Dorsolateral prefrontal cortex (tissue), 122 donors: ENCODE measurements at places on chromosomes 16 and 17.

- no peak for DNase-seq
Measured at GRCh38 chr17:77435272-77436057, 294.7 kb downstream of the SEC14L1 start.

GRCh38 chr16:55569025-55569424 lies 2.5 kb downstream of the CAPNS2 start:
- DNase-seq: no peak

DNA sequence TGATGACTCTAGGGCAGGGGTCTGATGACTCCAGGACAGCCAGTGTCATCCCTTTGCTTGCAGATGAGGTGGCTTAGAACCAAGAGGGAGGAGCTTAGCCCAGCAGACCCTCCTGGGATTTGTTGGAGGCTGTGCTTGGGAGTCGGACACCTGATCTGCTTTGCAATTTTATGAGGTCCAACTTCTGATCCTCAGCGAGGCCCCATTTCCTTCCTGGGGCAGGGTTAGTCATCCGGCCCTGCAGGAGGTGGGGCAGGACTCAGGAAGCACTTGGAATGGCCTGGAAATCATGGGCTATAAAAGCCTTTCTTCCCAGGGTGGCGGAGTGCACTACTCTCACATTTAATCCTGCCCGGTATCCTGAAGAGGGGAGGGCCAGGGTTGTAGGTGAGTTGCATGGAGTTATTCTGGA lies 168.5 kb downstream of the MSI2 start:
- no peak for DNase-seq

- DNase-seq: no peak
Measured at GRCh38 chr17:1331708-1332107, 52.2 kb downstream of the TRARG1 start.

DNA sequence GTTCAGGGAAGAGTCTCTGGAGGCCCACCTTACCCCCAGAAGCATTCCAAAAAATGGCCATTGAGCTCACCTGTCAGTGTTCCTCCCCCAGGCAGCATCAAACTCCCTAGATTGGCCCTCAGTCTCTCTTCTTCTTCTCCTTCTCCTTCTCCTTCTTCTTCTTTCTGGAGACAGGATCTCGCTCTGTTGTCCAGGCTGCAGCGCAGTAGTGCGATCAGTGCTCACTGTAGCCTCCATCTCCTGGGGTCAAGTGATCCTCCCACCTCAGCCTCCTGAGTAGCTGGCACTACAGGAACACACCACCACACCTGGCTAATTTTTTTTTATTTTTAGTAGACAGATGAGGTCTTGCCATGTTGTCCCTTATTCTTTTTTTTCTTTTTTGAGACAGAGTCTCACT lies 16.4 kb upstream of the WNT3 start:
- DNase-seq: no peak

GRCh38 chr16:53973021-53973420 lies 269.1 kb downstream of the FTO start:
- no peak for DNase-seq

GRCh38 chr17:76584427-76585032 lies 1.1 kb downstream of the ST6GALNAC2 start:
- DNase-seq: no peak

GRCh38 chr17:74740173-74740572 lies 3.1 kb downstream of the RAB37 start:
- DNase-seq: no peak

DNA sequence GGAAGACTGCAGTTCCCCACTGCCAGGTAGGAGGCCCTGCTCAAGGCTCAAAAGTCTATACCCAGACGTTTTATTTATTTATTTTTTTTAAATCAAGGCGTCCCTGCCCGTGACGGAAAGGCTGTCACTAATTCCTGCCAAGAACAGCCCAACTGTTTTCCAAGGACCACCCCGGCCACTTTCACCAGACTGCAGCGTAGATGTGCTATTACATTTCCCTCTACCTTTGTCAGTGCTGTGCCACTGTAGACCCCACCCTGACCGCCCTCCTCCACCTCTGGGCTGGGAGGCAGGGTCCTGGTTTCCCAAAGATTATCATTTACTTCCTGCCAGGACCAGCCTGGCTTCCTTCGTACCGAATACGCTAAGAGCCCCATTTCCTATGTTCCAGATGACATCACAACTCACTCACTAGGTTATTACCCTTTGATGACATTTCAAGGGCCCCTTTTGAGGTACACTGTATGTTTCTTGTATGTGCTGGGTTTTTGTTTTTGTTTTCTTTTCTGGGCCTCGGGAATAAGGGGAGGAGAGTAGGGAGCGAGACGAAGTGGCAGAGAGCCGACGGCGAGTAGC lies 6.3 kb upstream of the RNF227 start:
- no peak for DNase-seq

GRCh38 chr16:47643323-47644000 lies 182.3 kb downstream of the PHKB start:
- no peak for DNase-seq

DNA sequence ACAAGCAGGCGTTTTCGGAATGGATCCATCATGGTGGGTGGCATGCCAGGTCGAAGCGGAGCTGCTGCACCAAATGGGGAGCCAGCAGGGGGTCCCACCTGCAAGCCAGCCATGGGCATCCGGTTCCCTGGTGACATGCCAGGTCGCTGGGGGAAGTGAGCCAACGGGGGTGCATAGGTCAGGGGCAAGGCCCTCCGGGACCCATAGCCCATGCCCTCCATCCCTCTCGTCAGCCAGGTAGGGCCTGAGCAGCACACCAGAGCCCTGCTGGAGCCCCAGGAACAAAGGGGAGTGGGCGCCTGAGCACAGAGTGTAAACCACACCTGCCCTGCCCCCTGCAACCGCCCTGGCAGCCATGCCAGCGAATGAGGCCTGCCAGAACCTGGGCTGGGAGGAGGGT lies 5.0 kb downstream of the SMARCD2 start:
- no peak for DNase-seq

DNA sequence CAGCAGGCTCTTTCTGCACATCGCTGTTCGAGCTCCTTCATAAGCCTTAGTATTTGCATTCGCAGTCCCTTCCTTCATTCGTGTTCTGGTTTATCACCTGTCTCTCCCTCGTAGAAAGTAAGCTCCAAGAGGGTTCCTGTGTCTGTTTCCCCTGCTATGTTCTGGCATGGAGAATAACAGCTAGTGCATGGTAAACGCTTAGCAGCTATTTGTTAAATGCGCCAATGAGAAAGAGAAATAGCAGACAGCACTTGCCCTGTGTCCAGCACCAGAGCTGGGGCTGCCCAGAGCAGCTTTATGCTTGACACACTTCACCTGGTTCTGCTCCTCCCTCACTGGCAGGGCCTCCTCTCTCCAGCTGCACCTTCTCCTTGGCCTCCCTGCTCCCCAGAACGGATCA lies 5.5 kb downstream of the ZNF688 start:
- DNase-seq: no peak

DNA sequence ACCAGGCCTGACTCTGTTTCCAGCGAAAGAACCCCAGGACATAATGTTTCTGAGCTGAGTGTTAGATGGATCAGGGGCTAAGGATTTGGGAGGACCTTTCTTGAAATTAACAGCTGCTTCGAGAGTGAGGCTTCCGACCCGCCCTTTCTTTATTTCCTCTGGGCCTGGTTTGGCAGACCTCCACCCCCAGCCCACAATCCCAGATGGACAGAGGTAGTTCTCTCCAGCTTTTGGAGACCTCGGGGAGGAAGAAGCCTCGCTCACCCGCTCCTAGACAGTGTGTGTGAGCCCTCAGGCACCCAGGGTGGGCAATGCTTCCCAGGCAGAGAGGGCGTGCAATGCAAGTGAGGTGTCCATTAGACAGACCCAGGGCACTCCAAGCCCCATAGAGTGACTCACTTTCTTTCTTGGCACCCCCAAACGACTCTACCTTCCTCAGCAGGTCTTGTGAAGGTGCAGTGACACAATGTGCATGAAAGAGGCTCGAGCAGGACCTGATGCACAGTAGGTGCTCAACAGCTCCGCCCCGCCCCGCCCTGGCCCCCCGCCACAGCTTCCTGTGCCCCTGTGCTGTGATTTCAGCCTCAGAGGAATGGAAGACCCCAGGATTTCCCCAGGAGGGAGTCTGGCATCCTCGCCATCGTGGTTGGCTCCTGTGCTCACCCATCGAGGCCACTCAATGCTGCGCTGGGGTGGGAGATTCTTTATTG lies 50.7 kb upstream of the TOB1 start:
- no peak for DNase-seq

GRCh38 chr17:10083864-10084263 lies 114.5 kb downstream of the GAS7 start:
- no peak for DNase-seq

GRCh38 chr17:82414548-82415281 lies 3.4 kb upstream of the HEXD start:
- DNase-seq: peak; percentile 39

DNA sequence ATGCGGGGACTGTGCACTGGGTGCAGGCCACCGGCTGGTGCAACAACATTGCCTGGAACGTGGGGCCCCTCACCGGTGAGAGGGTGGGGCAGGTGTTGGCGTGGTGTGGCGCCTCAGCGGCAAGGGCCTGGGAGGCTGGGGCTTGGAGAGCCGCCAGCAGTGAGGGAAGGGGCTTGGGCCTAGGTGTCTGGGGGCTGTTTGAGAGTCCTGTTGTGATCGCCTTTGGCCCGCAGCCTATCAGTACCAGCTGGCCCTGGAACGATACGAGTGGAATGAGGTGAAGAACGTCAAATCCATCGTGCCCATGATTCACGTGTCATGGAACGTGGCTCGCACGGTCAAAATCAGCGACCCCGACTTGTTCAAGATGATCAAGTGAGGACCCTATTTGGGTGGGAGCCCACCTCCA lies 2.6 kb upstream of the TMEM88 start:
- DNase-seq: no peak

GRCh38 chr16:15854906-15855703 lies 1.7 kb downstream of the MYH11 start:
- DNase-seq: no peak

DNA sequence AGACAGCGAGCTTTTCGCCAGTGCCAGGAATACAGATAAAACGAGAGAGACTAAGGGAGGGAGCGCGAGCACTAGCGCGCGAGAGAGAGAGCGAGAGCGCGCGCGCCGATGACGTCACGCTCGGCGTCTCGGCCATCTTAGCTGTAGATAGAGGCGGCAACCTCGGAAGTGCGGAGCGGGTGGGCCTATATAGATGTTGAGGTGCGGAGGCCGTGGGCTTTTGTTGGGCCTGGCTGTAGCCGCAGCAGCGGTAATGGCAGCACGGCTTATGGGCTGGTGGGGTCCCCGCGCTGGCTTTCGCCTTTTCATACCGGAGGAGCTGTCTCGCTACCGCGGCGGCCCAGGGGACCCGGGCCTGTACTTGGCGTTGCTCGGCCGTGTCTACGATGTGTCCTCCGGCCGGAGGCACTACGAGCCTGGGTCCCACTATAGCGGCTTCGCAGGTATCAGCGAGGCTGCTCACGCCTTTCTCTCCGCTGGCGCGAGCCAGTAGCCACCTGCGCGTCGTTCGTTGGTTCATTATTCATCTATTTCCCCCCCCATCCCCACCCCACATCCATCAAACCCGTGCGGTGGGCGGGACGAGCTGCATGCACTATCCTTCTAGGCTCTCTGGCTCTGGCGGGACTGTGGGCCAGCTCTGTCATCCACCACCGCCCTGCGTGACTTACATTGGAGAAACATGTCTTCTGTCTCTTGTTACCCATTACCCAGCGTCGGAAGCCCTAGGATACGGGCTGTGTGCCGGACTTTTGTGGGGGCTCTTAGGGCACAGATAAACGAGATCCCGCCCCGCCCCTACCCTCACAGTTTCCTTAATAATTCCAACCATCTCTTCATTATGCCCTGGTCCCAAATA lies 795 bp downstream of the CYB5D2 start:
- peak; percentile 86 for DNase-seq

DNA sequence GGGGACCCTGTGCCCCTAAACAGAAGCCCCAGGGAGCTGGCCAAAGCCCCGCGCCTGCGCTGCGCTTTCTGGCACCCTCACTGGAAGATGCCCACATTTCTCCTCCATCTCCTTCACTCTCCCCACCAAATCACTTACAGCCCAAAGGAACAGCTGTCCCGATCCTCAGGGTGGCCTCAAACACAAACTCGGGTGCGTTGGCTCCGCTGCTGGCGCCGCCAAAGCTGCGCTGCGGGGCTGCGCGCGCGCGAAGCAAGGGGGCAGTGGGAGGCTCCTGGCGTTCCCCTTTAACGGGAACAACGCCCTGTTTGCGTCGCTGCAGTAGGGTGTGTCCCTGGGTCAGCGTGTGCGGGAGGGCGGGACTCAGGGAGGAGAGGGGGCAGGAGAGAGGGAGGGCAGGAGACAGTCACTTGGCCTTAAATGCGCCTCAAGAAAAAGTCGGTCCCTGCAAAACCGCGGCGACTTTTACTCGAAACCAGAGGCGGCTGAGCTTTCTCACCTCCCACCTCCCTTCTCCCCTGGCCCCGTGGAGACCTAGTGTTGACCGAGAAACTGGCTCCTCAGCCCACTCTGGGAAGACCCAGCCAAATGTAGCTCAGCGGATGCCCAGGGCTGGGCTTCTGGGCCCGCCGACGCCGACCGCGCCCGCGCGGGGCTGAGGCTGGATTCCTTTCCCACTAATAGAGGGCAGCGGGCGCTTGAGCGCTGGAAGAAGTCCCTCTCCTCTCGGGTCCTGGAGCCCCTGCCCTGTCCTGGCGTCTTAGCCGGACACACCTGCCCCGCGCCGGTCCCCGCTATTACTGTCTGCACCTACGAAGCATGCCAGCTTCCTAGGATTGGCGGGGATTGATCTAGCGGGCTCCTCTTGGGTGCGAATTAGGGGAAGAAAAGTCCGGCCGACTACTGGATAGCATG lies 2.6 kb downstream of the PMP22 start:
- DNase-seq: peak; percentile 83

- DNase-seq: peak; percentile 73
Measured at GRCh38 chr16:720447-720989, 428 bp upstream of the ANTKMT start.

DNA sequence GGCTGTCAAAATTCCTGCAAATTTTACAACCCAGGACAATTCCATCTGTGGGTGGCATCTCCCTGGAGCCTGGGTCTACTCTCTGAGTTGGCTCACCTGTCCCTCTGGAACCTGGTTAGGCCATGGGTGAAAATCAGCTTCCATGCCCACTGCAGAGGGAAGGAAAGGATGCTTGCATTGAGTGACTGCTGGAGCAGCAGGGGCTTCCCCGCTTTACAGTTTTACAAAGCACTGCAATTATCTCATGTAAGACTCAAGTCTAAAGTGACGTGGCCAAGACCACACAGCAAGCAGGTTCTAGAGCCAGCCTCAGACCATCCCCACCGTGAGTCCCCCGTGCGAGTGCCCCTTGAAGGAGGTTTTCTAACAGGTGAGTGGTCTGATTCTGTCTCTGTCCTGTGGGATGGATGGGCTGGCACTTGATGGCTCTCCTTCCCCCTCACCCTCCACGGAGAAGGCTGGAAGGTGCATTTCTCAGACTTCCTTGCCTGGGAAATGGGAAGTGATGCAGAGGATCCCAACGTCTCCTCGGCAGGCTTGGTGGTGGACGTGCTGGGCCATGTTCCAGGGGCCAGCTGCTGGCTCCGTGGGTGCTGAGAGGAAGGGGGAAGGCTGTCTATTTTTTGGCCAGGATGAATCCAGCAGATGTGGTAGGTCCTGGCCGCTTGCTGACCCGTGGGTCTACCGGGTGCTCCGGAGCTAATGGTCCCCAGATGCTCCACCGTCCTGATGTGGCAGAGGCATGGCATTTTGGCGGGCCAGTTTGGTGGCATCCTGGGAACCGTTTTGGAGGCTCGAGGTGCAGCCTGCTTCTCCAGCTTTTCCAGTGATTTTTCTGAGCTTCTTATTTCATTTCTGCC lies 26.3 kb upstream of the CBX4 start:
- DNase-seq: no peak

GRCh38 chr16:27224741-27225300 lies 21.5 kb downstream of the KDM8 start:
- DNase-seq: no peak
